ENCODE measurements at places on chromosomes 5 and 9.
A peak's percentile ranks its signal among the peaks of the same experiment; 100 is the strongest.

- no peak for DNase-seq
Observed at GRCh38 chr9:80881320-80881719, 808.0 kb downstream of the TLE1 start.

DNA sequence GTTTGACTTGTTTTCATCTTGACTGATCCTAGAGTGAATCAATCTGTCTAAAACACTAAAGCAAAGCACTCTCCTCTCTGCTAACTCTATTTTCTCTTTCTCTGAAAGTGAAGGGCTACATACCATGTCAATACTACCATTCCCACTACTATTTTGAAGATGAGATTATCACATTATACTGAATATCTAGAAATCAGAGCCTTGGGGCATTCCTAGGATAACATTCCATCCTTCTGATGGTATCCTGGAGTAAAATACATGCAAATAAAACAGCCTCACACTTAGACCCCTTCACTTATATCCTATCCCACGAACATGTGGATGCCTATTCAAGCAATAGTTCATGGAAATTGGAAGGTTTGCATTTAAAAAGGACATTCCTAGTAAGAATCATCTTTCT is 309.3 kb upstream of the ACTBL2 start:
- DNase-seq = no peak

DNA sequence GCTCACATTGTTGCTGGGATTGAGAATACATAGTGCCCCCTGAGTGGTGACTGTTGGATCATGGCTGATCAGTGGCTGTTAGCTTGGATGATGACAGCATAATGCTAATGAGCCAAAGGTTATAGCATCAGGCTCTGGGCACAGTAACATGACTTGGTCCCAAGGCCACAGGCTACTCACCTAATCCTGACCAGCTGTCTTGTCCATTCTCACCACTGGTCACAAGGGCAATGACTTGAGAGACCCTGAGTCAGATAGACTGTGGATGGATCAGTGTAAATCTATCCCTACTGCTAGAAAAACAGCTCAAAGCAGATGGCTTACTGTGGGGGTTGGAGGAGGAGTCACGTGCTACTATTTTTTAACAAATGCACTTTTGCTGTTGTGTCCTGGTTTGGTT is 74.7 kb downstream of the AOPEP start:
- DNase-seq = no peak

GRCh38 chr9:100601216-100601615 is 23.3 kb downstream of the CAVIN4 start:
- no peak for DNase-seq

GRCh38 chr5:146873186-146873917 is 5.2 kb downstream of the PPP2R2B start:
- no peak for DNase-seq

GRCh38 chr5:15600035-15600434 is 100.1 kb downstream of the FBXL7 start:
- DNase-seq = no peak

DNA sequence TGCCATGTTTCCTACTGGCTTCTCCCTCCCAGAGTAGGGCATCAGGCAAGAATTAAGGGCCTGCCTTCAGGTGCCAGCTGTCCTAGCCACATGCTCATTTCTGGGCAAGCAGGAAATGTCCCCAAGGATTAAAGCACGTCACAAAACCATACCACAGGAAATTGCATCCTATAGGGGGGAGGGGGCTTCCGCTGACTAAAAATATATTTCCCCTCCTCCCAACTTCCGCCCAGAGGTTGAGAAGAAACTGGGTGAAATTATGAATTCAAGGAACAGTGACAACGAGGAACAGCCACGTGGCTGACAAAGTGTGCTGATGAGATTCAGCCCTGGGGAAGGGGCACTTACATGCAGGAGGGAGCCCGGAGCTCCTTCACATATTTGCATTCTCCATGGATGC is 4.1 kb downstream of the HBEGF start:
- no peak for DNase-seq

DNA sequence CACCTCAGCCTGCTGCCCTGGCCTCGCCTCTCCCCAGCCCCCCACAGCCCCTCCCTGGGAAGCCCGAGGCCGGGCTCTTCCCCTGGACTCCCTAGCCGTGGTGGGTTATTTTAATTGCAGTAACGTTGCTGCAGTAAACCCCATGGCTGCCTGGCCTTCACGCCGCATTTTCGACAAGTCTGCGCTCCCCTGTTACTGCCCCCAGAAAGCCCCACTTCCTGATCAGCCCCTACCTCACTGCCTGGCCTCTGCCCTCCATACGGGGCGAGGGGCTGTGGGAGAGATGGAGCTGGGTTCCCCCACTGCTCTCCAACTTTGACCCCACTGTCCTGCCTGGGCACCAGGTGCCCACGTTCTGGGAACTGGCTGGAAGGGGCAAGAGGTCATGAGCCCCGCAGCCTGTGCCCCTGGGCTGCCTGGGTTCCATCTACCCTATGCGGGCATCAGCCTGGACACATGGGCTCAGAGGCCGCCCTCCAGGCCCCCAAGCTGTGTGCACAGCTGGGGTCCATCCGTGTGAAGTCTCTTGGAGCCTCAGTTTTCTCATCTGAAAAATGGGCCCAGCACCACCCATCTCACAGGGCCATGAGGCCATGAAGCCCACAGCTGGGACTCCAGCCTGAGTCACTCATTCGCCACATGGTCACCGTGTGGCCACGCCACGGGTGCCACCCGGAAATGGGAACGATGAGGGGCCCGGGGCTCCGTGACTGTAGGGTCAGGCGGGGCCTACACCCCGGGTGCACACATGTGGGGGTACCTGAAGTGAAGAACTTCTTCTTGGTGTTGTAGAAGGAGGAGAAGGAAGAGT is 11.5 kb downstream of the EGFL7 start:
- no peak for DNase-seq

- no peak for DNase-seq
Observed at GRCh38 chr5:3836528-3836927, 240.9 kb downstream of the IRX1 start.

- DNase-seq = no peak
Observed at GRCh38 chr9:114452219-114453165, 52.8 kb downstream of the WHRN start.

DNA sequence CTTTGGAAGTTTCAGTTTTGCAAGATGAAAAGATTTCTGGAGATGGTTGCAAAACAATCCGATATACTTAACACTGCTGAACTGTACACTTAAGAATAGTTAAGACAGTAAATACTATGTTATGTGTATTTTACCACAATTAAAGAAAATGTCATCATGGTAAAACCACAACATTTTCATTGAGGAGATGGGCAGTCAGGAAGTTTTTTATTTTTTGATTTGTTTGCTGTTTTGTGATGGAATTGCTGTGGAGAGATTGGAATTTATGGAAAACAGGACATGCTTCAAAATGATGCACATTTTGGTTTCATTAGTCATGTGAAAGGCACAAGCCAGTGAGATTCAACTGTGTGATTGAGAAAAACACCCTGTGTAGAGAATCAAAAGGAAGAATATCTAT is 90.5 kb upstream of the AGXT2 start:
- no peak for DNase-seq

GRCh38 chr5:14504332-14504727 is 77.3 kb upstream of the OTULINL start:
- no peak for DNase-seq

GRCh38 chr5:4777435-4777834 is 362.7 kb upstream of the ADAMTS16 start:
- DNase-seq = no peak

DNA sequence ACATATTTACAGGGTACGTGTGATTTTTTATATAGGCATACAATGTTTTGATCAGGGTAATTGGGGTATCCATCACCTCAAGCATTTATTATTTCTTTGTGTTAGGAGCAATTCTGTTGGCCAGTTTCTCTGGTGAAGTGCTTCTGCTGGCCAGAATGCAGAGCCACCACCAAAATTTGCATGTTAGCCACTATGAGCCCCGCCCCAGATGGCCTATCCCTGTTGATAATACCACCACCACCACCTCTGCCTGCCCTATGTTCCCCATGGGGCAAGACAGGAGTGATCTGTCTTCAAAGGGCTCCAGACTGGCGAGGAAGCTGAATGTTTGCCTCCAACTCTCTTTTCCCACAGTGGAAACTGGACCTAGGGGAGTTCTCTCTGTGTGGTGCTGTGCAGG is 26.0 kb upstream of the JAK2 start:
- no peak for DNase-seq

- no peak for DNase-seq
Observed at GRCh38 chr9:27340961-27341511, 44.1 kb upstream of the EQTN start.

- no peak for DNase-seq
Observed at GRCh38 chr5:96235008-96235910, 197.8 kb downstream of the PCSK1 start.

GRCh38 chr5:170302653-170303501 is 5.3 kb upstream of the LCP2 start:
- peak; percentile 51 for DNase-seq

DNA sequence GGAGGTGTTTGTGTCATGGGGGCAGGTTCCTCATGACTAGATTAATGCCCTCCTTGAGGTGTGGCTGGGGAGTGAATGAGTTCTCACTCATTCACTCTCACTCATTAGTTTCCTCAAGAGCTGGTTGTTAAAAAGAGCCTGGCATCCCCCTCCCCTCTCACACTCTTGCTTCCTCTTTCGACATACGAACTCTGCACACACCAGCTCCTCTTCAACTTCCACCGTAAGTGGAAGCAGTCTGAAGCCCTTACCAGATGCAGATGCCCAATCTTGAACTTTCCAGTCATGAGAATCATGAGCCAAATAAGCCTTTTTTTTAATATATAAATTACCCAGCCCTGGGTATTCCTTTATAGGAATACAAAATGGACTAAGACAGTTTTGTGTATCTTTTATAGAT is 82.5 kb downstream of the SPRY4 start:
- DNase-seq = no peak

DNA sequence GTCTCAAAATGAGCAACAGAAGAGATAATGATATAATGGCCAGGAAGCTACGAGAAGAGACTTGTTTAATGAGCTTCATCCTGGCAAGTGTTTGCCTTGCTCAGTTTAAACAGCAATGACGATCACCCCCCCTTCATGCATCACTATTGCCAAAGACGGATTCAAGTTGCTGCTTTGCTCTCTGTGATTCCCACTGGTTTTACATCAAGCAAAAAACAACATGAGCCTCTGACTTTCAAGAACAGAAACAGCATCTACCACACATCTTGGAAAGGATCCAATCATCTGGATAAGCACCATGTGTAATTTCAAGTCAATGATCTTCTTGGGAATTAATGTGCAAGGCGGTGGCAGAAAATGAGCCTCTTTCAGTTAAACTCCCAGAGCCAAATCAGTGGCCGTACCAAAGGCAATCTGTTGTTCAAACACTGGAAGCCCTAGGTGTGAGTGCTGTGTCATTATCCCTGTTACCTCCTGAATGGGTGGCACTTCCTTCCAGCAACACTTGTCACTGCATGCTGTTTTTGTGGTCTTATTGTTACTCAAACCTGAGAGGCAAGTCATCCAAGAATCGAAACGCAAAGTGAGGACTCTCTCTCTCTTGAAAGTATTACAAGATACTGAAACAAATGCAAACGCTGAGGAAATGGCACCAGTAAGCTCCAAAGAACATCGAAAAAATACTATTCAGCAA is 72.8 kb downstream of the MED27 start:
- DNase-seq = no peak

DNA sequence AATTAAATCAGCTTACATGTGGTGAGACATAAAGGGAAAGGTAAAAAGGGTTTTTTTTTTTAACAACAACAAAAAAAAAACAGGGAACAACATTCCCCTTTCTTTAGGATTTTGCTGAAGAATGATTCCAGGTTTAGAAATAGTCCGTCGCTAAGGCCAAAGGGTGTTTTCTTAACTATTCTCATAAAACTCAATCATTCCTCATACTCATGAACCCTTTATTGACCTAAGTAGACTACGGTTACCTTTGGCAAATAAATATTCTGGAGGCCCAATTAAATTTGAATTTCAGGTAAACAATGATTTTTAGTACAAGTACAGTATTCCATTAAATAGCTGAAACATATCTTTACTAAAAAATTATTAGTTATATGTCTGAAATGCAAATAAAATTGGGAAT is 55.6 kb upstream of the CCNG1 start:
- DNase-seq = no peak

DNA sequence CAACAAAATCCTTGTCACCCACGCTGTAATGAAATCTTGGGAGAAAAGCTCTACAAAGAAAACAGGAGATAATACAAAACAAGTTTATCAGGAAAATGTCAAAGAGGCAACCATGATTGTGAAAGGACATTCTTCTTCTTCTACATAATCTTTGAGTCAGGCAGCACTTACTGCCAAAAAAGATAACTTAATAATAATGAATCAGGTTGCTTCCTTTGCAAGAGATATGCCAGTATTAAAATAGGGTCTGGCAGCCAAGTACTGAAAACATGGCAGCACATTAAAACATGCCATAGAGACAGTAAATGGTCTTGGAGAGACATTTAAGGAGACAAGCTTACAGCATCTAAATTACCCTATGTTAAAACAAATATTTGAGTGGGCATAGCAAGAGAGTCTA is 1573.4 kb downstream of the EFNA5 start:
- no peak for DNase-seq

GRCh38 chr5:87169300-87169991 is 98.2 kb upstream of the RASA1 start:
- no peak for DNase-seq

DNA sequence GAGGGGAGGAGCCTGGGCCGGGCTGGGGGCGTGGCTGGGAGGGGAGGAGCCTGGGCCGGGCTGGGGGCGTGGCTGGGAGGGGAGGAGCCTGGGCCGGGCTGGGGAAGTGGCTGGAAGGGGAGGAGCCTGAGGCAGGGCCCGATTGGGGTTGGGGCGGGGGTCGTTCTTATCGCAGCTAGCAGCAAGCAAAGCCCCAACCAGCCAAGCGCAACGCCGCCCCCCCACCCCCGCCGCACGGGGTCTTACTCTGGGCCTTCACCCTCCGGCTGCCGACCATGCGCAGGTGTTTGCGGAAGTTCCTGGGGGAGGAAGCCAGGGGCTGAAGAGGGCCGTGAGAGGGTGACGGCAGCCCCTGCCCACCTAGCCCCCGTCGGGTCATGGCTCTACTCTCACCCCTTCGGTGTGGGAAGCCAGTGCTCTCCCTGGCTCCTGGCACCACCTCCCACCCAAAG is 5.0 kb downstream of the NSMF start:
- no peak for DNase-seq

DNA sequence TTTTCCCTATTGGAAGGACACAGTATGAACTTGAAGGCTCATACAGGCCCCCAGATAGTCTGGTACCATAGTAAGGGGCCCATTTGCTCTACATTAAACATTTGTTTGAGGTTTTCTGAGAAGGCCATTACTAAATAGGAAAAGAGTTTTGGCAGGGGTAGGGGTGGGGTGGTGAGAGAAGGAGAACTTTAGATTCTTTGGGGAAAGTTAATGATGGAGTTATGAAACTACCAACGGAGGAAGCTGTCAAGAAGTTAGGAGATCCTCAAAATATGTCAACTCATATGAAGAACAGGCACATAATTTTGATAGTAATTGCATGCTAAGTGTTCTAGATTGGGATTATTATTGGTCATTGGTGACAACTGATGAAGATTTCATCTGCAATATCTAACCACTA is 114.7 kb downstream of the TAF11L14 start:
- DNase-seq = no peak

GRCh38 chr9:107809871-107810460 is 320.4 kb upstream of the KLF4 start:
- DNase-seq = no peak

Data from stimulated activated CD8-positive, alpha-beta memory T cell treated with anti-CD3 and anti-CD28 coated beads, Interleukin-2, amount 100 ng/mL, for 1 hour (primary cell).